Placental epithelial cell (primary cell): ENCODE measurements at places on chromosomes 2 and 18. TPM values are rescaled to one million over a fixed set of nuclear protein-coding genes. Genes with fewer than 3 reads are reported as not detected.

Gene BOLL
- total RNA-seq = not detected in 2 replicates

Gene CEP192
- total RNA-seq = 27.4 and 30.6 TPM in 2 replicates

Gene DNAJC10
- 24.3 and 83.5 TPM in 2 replicates for total RNA-seq

Gene RNPEPL1
- total RNA-seq = 14.1 and 17.2 TPM in 2 replicates

Gene CAPN14
- total RNA-seq = under 0.01 and 0.11 TPM in 2 replicates

Gene C18orf54
- total RNA-seq = 2.0 TPM in 2 replicates

Gene ACKR3
- 42.8 and 202 TPM in 2 replicates for total RNA-seq

Gene PPP1R1C
- 4.1 and 5.5 TPM in 2 replicates for total RNA-seq
